ENCODE measurements at places on chromosomes 13 and 19.

GRCh38 chr19:16019691-16020448, 56.4 kb upstream of the TPM4 start:
- DNase-seq, result no peak

DNA sequence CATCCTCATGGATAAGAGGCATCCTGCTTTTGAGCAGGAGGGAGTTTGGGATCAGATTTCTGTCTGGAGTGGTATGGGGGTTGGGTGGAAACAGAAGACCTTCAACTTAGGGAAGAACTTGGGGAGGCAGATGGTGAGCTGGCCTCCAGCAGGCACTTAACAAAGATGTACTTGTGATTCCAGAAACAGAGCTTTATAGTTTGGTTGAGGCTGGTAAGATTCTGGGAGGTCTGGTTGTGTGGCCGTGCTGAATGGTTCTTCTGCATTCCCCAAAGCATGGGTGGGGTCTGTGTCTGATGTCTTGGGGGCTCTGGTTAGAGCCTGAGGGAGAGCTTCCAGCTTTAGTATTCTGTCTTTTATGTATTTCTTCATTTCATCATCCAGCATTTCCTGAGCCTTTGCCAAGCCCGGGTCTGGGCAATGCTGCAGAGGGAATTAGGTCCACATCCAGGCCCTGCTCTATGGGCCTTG, 4.8 kb downstream of the MEGF8 start:
- no peak for DNase-seq

GRCh38 chr19:58396691-58397532, 1.5 kb downstream of the RNF225 start:
- DNase-seq, result no peak

DNA sequence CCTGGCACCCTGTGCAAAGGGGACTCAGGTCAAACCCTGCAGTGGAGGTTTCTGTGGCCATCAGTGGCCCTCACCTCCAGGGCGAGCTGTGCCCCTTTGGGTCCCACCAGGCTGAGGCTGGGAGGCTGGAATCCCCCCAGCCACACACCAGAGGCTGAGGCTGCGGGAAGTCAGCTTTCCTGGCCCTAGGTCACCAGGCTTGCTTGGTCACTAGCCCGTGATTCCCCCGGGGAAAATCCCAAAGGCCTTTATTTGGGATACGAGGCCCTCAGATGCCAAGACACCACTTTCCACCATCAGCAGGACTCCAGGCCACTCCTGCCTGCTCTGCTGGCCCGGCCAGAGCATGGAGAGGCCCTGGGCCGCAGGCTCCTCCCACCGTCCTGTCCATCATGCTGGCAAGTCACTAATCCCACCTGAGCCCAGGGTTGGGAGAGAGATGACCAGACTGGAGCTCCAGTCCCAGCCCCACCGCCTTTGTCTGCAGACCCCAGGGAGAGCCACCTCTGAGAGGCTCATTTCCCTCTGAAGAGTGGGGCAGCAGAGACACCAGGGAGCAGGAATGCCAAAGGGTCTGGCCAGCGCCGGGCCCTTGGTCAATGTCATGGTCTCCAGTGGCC, 4.7 kb downstream of the NKPD1 start:
- no peak for DNase-seq

GRCh38 chr19:49799798-49800376, 13.2 kb downstream of the FUZ start:
- DNase-seq, result no peak

GRCh38 chr13:44158098-44158521, 215.5 kb upstream of the SERP2 start:
- no peak for DNase-seq

DNA sequence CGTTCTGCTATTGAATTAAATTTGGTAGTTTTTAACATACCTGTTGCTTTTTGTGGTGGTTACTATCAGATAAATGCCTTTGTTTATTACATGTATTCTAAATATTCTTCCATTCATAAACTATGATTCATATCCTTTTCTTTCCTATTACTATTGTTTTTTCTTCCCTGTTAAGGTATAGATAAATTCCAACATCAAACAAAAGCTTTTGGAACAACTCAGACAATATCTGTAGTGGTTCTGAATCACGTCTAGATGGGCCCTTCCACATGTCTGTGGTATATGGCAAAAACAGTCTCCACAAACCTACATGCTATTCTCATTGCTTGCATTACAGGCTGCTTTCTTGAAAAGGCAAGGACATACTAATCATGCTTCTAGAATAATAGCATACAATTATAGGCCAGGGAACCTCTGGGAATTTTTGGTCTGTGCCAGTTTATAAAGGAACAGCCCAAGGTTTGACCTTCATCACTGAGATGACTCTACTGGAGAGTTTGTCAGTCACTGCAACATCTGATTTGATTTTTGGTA, 6.4 kb downstream of the LRCH1 start:
- no peak for DNase-seq

DNA sequence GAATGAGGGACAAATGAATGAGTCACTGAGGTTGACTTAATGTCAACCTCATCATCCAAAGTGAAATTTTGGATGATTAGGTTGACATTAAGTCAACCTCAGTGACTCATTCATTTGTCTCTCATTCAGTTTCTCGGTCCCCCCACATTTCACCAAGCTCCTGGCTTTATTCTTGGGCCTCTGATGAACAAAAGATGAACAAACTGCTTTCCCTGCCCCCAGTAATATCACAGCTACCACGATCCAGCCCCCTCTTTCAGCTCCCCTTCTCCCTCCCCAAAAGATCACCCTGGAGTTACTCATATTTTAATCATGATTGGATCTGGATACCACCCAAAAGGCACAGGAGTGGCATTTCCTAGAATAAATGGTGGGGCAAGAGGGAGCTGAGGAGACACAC, 10.8 kb downstream of the CEACAM18 start:
- no peak for DNase-seq

- DNase-seq, result no peak
Measured at GRCh38 chr13:51818781-51819511, 15.0 kb upstream of the DHRS12 start.

GRCh38 chr13:31049083-31049482, 112.6 kb downstream of the HSPH1 start:
- no peak for DNase-seq
